Ascending aorta (tissue), 2 donors: ENCODE measurements at places on chromosomes 2 and 18.

- DNase-seq = no peak
Measured at GRCh38 chr2:239195318-239195871, 205.4 kb downstream of the HDAC4 start.

DNA sequence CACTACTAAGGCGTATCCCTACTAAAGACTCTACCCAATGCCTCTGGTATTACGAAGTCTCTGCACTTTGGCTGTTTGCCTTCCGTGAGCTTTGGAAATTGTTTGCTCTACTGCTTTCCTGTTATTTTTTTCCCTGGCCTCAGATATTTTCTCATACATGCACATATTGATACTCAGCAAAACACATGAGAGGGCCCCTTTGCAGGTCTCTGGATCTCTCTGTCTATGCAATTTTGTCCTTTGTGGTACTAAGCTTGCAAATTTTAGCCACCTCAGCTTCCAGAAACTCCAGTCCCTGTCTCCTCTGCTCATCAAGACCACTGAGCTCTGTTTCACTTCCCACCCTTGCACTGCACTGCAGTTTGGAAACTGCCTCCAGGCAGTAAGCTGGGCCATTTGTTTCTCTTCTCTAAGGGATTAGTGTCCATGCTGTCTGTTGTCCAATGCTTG is 46.6 kb downstream of the TAF1B start:
- no peak for DNase-seq

- DNase-seq = no peak
Measured at GRCh38 chr2:231634412-231634811, 41.7 kb downstream of the TEX44 start.

GRCh38 chr2:75632813-75633212 is 13.8 kb upstream of the MRPL19 start:
- DNase-seq = no peak

DNA sequence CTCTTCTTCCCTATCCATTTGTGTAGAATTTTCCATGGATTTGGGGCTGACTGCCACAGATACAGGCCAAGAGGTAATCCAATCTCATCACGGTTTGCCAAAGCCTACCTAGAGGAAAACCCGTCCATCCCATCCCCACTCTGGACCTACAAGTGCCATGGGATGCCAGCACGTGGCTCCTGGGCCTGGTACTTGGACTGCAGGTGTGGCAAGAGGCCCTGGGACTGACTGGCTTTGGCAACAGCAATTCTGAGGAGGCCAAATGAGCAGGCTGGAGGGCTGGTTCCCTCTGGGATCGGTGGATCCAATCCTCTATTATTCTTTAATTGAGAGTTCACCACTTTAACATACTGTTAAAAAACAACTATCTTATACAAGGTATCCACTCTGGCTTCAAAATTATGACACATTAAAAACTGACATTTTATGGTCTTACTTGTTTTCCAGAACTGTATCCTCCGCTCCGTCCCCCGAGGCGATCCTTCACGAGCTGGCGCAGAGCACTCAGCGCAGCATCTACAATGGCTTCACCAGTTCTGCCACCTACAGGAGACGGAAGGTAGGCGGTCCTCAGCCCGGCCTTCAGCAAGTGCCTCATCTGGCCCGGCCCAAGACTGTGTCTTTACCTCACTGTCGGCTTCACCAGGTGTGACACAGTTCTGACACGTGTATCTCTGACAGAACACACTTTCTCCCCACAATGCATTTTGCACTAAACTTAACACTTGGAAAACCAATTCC is 19.8 kb downstream of the PDIA6 start:
- DNase-seq = no peak
